NCI-H1092 (cell line): ENCODE measurements at places on chromosomes 4 and X.

- no peak for DNase-seq
Observed at GRCh38 chr4:4856071-4857000, 3.1 kb upstream of the MSX1 start.

DNA sequence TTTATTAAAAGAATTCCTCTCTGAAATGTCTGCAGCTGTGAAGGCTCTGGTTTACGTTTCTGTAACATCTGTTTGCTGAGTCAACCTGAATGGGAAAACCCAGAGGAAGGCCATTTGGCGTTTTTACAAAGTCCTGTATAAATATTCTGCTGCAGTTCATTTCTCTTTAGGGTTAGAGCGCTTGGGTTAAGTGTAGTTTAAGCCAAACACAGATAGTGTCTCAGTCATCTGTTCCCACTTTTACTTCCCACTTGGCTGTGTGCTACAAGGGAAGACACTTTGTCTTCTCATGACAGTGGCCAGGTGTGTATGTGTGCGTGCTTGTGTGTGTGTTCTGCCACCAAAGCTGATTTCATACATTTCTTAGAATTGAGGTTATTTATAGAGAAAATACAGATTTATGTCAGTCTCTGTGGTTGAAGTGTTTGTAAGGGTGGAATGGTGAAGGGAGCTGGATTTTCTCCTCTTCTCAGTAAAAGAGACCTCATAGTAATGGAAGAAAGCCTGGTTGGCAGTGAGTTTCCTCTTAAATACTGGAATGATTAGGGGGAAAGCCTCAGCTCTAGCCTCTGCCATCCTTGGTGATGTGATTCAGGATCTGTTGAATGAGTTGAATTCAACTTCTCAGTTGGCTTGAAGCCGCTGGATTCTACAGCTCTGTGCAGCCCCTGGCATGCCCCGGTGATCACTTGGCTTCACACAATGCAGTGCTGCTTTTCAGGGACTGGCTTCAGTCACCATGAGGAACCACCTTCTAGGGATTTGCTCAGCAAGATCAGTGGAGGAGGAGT is 50.6 kb downstream of the JADE1 start:
- DNase-seq = no peak

DNA sequence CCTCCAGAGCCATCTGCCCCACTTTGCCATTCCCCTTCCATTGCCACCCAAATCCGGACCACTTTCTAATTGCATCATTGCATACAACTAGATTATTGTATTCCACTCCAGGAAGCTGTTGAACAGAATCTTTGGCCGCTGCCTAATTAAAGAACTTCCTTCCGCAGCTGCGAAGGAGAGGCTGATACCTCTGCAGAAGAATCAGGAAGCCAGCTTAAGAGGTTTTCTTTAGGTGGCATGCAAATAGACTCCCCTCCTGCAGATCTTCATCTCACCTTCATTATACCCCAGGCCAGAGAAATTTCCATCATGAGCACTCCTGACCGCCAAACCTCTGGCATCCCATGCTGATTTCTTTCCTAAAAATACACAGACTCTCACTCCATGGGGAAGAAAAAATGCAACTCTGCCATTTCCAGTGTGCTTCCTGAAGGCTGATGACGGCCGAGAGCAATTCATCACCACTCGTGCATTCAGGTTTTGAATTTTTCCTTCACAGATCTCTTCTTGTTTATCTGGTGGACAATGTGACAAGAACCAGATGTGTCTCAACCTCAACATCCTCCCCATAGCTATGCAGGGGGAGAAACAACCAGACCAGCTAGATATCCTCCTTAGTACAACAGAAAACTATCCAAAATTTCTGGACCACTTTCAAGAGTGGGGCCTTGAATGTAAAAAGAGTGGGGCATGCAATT is 31.2 kb downstream of the LGI2 start:
- DNase-seq = no peak

- DNase-seq = no peak
Observed at GRCh38 chrX:153669901-153670731, 3.5 kb downstream of the PNCK start.

- no peak for DNase-seq
Observed at GRCh38 chr4:147734496-147734895, 2.6 kb downstream of the ARHGAP10 start.

GRCh38 chr4:152211936-152212653 is 323.8 kb downstream of the FBXW7 start:
- no peak for DNase-seq

- peak; percentile 90 for DNase-seq
Observed at GRCh38 chr4:73275318-73275654, 16.7 kb upstream of the ANKRD17 start.

GRCh38 chr4:100348473-100348872 is 158.2 kb upstream of the DDIT4L start:
- DNase-seq = no peak

- DNase-seq = no peak
Observed at GRCh38 chr4:167890226-167890625, 202.1 kb upstream of the ANXA10 start.

DNA sequence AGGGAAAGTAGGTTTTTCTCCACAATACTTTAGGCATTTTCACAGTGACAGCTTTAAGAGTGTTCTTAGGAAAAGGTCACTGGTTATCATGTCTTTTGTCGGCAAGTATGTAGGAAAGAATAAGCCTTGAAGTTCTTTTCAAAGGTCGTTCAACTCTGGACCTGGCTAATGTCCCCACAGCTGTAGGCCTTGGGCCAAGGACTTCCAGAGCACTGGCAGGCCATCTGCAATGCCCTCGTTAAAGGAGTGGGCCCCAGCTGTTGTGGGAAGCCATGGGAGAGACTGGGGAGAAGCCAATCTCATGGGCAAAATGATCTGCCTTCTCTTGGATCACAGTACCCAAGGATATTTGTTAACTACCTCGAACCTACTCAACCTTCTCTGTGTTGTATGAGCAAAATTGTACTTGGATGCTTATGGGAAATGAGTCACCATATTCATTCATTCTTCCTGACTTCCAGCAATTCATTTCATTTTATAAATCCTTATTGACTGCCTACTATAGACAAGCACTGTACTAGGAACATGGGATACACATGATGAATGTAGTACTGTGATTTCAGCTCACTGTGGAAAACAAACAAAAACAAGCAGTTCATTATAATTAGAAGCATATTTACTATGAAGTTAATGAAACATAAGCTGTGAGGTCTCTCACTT is 141.1 kb upstream of the KIT start:
- no peak for DNase-seq

GRCh38 chr4:21915761-21916160 is 32.8 kb downstream of the KCNIP4 start:
- peak; percentile 1 for DNase-seq
